ENCODE measurements at places on chromosomes 5 and 9. TPM values are rescaled to one million over a fixed set of nuclear protein-coding genes. Genes with fewer than 3 reads are reported as not detected.
A peak's percentile ranks its signal among the peaks of the same experiment; 100 is the strongest.

FLT4 gene
- total RNA-seq = 0.44 TPM

PCDHGB3 gene
- 0.49 TPM for total RNA-seq

DNA sequence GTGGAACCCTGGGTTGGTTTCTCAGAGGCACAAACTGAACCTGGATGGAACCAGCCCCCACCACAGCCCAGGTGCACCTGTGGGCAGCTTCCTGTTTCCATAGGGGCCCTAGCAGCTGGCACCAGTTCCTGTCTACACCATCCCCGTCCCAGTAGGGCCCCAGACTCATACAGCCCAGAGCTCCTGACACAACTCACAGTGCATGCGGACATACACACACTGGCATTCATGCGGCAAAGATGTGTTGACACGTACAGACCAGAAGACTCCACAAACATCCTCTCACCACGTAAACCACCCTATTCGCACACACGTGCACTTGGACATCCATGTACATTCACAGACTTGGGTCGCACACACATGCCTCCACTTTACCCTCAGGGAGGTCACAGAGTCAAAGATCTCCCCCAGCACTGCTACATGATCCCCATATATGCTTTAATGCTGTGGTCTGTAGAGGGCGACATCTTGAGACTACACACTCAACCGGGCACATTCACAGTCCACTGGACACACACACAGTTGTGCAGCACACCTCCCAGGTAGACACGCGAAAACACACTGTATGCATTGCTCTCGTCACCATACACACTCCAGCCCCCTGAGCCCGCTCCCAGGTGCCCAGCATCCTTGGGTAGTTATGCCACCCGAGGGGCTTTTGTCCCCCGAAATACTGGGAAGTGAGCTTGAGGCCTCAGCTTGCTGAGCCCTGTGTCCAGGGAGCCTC, 22.4 kb downstream of the CXXC5 start:
- DNase-seq = no peak
- no peak overlapping the region for H3K4me3 ChIP-seq

DNA sequence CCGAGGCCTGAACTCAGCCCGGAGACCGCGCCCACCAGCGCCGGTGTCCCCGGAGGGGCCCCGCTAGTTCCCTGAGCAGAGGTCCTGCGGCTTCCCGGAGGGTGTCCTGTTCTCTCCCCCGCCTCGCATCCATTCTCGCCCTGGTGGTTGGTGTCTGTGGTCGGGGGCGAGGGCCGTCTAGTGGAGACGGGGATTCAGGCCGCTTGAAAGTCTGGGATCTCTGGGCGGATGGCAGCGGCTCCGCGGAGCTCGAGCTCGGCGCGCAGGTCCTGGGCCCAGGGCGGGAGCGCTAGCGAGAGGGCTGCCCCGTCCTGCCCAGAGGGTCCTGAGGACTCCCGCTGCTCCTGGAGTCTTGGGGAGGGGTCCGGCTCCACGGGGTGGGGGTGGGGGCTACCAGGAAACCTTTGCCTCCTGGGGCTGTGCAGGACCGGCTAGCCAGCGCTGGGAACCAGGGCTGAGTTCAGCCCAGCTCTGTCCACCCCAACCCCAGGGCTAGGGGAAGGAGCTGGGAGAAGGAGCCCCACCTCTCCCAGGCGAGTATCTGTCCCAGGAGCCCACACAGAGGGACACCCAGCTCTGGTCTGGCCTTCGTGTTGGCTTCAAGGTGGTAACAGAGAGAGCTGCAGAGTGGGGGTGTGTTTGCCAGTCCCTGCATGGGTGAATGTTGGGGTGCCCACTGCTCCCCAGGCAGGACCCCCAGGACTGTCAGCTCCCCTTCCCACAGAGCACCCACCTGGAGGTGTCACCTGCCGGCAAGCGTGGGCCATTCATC, 4.0 kb downstream of the TOR4A start:
- H3K4me3 ChIP-seq = no peak overlapping the region
- no peak for DNase-seq
- no peak overlapping the region for H3K27ac ChIP-seq
- peaks cover 3% of the 10 kb centered on the region for H3K36me3 ChIP-seq

GRCh38 chr5:58738336-58738735, 155.5 kb downstream of the RAB3C start:
- H3K4me3 ChIP-seq = no peak overlapping the region
- no peaks in the 10 kb centered on the region for H3K4me1 ChIP-seq
- DNase-seq = no peak
- H3K36me3 ChIP-seq = no peaks in the 10 kb centered on the region

DNA sequence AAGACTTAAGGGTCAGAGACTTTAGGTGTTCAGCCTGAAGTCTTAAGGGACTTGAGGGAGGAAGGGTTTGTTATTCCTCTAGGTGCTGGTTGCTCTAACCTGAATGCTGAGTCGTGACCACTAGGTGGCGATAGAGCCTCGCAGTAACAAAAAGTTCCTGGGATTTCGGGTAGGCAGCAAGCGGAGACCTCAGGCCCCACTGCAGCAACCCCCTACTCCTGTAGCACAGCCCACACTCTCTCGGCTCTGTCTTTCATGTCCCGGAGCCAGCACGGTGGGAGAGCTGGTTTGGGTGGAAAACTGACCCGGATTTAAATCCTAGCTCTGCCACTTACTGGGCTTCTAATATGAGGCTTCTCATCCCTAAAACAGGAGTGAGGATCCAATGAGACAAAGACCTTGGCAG, 100.3 kb upstream of the PANK3 start:
- H3K4me1 ChIP-seq = no peaks in the 10 kb centered on the region
- H3K27ac ChIP-seq = no peak overlapping the region
- H3K27me3 ChIP-seq = no peaks in the 10 kb centered on the region
- DNase-seq = peak; percentile 68
- H3K4me3 ChIP-seq = no peak overlapping the region

DNA sequence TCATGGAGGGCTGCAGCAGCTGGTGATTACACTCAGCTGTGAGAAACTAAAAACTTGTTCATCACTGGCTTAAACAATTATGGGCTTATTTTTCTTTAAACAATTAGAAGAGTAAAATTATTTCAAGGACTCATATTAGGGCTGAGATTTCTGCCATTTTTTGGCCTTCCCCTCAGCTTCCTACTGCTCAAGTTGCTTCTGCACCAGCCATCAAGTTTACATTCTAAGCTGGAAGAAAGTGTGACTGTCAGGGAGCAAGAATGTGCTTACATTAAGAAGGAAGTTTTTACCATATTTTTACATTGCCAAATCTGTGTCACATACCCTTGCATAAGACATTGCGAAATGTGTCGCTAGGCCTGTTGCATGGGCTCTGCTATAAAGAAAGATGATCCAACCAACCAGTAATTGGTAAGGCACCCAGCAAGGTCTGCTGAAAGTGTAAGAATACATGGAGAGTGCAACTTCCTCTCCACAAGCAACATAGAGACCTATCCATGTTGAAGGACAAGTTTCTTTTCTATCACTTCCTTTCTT, 260.3 kb upstream of the CDH10 start:
- no peak overlapping the region for H3K27ac ChIP-seq
- no peaks in the 10 kb centered on the region for H3K27me3 ChIP-seq
- no peak for DNase-seq
- no peak overlapping the region for H3K4me3 ChIP-seq

- H3K36me3 ChIP-seq = no peaks in the 10 kb centered on the region
- no peaks in the 10 kb centered on the region for H3K4me1 ChIP-seq
- H3K4me3 ChIP-seq = no peak overlapping the region
These were observed 35.0 kb downstream of the ITK start for GRCh38 chr5:157215514-157216167.

DNA sequence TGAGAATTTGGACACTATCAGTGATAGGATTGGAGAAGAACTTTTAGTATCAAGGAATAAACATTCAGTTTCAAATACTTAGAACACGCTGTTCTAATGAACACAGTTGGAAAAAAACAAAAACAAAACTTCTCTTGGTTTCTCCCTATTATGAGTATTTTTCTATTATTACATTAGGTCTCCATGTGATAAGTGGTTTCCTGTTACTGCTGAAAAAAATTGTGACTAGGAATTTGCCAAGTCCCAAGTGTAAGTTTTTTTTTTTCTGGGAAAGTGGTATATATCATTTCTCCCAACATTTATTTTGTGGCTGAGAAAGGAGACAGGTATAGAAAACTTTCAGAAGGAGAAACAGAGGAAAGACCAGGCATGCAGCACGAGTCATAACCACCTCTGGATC, 41.1 kb downstream of the PCSK1 start:
- H3K4me1 ChIP-seq = no peaks in the 10 kb centered on the region
- H3K27me3 ChIP-seq = peaks cover 2% of the 10 kb centered on the region
- no peak overlapping the region for H3K27ac ChIP-seq
- no peaks in the 10 kb centered on the region for H3K36me3 ChIP-seq
- H3K4me3 ChIP-seq = no peak overlapping the region
- DNase-seq = no peak

- no peak overlapping the region for H3K27ac ChIP-seq
- no peaks in the 10 kb centered on the region for H3K36me3 ChIP-seq
- H3K4me3 ChIP-seq = no peak overlapping the region
These were observed 317.0 kb upstream of the IRX4 start for GRCh38 chr5:2199697-2200096.

DNA sequence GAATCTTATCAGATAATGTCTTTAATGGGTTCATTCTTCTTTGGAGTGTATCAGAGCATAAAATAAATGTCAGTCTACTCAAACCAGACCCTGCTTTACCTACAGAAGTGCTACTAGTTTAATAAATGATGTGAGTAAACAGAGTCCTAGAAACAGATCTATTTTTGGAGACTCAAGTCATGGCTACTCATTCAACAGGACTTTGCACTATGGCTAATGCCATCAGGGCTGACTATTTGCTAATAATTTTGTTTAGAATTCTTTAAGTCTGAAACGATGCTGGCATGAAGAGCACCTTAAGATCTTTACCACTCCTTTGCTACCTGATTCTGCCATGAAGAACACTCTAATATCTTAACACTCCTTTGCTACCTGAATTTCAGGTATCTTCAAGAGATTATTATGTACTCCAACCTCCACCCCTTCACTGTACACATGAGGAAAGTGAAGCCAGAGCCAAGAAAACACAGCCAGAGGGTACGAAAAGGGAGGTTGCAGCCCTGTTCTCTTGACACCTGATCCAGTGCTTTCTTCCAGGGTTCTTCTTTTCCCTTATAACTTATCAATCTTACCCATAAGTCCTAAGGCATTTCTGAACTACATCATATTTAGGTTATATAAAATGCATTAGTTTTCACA, 62.4 kb downstream of the ZNF608 start:
- no peak overlapping the region for H3K4me3 ChIP-seq
- H3K36me3 ChIP-seq = no peaks in the 10 kb centered on the region
- H3K27me3 ChIP-seq = no peaks in the 10 kb centered on the region
- peak overlapping the region; percentile 71 for H3K27ac ChIP-seq

DNA sequence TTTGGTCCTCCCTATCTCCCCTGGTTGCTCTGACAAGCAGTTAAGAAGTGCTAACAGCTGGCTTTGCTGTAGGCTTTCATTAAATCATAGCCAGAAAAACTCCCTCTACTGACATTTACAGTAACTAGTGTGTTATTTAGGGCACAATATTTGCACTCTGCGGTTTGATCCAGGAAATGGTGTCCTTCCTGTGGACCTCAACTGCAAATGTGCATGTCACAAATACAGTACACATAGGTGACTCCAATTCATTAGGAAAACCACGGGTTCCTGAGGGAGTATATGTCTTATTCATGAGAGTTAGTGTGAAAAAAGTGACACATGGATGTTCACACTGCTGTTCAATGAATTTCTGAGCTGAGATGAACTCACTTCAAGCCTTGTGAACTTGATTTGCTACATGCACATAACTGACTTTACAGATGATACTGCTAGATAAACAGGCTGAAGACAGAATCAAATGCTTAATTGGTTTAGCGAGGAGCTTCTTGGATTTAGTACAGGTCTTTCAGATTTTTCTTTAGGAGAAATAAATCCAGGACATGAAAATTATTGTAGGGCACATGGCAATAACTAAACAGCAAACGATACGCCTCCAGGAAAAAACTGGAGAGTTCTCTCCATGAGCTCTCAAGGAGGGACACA, 281.5 kb downstream of the EFNA5 start:
- H3K27ac ChIP-seq = peak overlapping the region; percentile 72
- peak; percentile 87 for DNase-seq
- no peaks in the 10 kb centered on the region for H3K27me3 ChIP-seq
- H3K4me1 ChIP-seq = peaks cover 28% of the 10 kb centered on the region
- no peaks in the 10 kb centered on the region for H3K36me3 ChIP-seq
- no peak overlapping the region for H3K4me3 ChIP-seq

GRCh38 chr9:2247340-2247739, 232.2 kb downstream of the SMARCA2 start:
- H3K4me3 ChIP-seq = no peak overlapping the region
- DNase-seq = no peak
- no peak overlapping the region for H3K27ac ChIP-seq

DNA sequence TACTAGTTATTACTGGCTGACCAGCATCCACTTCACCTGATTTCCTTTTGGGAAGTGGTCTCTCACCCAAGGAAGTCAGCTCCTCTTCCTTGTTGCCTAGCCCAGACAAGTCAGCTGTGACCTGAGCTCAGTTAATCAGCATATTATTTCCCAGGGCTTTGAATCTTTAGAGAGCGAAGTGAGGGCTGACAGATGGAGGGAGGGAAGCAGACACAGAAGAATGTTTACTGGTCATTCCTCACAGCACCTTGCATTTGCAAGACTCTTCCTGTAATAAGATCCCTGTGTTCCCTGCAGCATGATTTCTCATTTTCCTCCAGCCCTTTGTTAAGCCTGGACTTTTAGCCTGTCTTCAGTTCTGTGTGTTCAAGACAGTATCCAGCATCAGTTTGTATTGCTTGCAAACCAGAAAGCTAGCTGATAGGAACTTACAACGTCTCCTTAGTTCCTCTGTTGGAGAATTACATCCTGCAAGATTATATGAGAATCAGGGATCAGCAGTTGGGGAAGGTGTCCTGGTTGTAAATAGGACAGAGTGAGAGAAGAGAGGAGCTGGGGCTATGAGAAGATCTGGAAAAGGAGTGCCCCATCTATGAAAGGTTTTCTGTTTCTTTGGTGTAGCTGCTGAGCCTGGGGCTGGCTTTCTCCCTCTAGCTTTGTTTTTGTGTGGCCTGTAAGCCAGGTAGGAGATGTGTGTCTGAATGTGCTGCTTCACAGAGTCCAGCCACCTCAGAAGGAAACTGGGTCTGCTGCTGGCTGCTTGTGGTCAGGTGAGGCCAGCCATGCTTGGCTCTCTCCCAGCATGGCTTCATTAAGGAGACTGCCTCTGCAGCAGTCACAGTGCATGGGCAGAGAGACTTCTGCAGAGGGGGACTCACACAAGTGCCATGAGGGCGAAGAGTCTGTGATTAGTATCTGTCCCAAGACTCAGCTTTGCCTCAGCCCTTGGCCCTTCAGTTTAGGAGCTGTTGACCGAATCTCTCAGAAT, 50.3 kb downstream of the MAN2A1 start:
- no peak for DNase-seq
- no peaks in the 10 kb centered on the region for H3K36me3 ChIP-seq
- H3K4me3 ChIP-seq = no peak overlapping the region
- H3K4me1 ChIP-seq = peaks cover 12% of the 10 kb centered on the region

GRCh38 chr9:131951905-131952304, 127.8 kb downstream of the MED27 start:
- H3K27ac ChIP-seq = no peak overlapping the region
- H3K4me3 ChIP-seq = no peak overlapping the region
- H3K4me1 ChIP-seq = no peaks in the 10 kb centered on the region
- DNase-seq = no peak

GRCh38 chr9:98009936-98010335, 26.8 kb downstream of the ANP32B start:
- no peak for DNase-seq
- H3K36me3 ChIP-seq = peaks cover 41% of the 10 kb centered on the region
- H3K27me3 ChIP-seq = no peaks in the 10 kb centered on the region
- H3K4me3 ChIP-seq = no peak overlapping the region
- no peak overlapping the region for H3K27ac ChIP-seq
